CD4-positive, alpha-beta T cell treated with Interleukin-10 for 1 hour (primary cell): ENCODE measurements at places on chromosomes 1 and 21.

DNA sequence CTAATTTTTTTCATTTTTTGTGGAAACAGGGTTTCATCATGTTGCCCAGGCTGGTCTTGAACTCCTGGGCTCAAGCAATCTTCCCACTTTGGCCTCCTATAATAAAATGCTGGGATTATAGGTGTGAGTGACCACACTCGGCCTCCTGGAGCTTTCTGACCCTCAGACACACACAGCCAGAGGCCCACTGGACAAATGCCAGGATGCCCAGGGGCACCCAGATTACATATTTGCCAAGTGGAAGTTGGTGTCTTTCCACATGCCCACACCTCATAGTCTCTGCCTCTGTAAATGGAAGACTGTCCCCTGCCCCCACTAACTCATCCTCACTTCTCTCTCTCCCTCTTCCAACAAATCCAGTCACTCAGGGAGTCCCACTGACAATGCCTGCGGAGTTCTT lies 63.4 kb upstream of the LRP8 start:
- no peak for DNase-seq

GRCh38 chr1:150973258-150973835 lies 1.3 kb downstream of the CERS2 start:
- DNase-seq = no peak

DNA sequence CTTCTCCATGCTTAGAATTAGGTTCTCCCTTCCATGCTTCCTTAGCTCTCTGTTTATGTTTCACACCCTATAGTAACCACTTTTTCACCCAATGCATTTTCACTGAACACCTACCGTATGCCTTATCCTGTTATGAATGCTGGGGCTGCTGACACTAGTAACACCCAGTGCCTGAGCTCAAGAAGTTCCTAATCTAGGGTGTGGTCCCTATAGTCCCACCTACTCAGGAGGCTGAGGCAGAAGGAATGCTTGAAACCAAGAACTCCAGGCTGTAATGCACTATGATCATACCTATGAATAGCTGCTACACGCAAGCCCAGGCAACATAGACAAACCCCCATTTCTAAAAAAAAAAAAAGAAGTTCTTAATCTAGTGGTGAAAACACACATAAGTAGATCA lies 5.5 kb downstream of the EPHA10 start:
- DNase-seq = no peak

DNA sequence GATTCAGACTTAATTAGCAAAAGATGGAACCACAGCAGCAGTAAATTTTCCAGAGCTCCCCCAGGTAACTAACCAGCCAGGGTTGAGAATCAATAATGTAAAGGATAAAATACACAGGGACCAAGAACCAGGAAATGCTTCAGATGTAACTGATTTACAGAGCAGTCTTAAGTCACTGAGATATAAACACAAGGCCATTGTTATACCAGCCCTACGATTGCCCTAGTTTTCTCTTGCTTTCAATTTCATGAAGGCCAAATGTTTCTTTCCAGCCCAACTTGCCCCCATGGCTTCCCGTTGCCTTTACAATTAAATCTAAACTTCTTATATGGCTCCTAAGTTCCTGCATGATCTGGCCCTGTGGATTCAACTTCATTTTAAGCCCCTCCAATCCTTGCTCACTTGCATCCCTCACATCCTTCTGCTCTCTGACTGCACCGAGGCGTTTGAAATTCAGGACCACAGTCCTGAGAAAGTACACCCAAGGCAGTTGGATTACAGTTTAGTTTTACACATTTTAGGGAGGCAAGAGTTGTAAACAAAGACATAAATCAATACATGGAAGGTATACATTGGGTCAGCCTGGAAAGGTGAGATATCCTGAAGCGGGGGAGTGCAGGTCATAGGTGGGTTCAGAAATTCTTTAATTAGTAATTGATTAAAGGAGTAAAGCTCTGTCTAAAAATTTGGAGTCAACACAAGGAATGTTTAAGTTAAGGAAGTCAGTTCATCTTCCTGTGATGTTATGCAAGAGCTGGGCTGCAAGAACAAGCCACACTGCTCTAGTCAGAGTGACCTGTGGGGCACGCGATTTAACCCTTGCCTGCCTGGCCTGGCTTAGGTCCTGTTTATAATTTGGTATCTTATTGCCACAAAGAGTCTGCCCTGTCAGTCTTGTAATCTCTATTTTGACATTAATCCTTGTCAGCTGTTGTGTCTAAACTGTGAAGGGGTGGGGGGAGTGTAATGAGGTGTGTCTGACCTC lies 69.9 kb upstream of the COG2 start:
- DNase-seq = no peak

- DNase-seq = no peak
Observed at GRCh38 chr21:45219517-45219916, 68.2 kb downstream of the POFUT2 start.

DNA sequence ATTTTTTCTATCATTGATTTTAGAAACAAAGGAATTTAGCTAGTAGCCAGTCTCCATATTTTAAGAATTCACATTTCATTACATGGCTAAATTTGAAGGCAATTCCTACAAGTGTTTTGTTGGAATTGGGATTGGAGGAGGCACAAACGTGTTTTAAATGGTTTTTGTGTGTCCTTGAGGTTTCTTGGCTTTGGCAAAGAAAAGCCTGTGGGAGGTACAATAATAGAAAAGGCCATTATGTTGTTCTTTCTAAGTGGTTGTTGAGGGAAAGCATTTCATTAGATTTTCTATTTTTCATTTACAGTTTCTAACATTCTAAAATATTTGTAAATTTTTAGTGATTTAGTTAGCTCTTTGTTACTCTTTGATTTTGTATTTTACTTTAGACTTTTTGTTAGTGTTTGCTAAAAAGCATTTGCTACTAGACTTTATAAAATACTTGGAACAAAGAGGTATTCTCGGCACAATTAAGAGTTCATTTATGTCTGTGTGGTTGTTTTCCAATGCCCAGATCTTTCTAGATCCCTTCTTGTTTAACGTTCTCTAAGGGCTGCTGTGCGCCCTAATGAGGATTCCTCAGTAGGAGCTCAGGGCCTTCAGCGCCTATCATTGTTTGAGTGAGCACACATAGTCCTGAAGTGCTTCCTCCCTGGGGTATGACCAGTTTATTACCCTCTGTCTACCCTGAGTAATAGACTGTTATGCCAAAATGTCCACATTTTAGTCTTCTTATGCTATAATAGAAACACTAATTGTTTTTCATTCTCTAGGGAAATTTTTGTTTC lies 70.0 kb upstream of the KIAA1614 start:
- DNase-seq = no peak

DNA sequence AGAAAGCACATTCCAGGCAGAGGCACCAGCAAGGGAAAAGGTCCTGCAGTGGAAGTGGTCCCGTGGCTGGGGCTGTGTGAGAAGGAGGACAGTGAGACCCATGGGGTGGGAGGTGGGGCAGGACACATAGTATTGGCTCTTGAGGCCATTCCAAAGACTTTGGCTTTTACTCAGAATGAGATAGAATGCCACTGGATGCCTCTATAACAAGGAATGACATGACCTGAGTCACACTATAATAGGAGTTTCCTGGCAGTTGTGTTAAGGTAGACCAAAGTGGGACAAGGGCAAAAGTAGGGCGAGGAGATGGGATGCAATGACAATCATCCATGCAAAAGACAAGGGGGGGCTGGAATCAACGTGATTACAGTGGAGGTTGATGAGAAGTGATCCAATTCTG lies 24.7 kb upstream of the LAMC2 start:
- no peak for DNase-seq

GRCh38 chr1:14912839-14913481 lies 240.6 kb upstream of the TMEM51 start:
- no peak for DNase-seq

GRCh38 chr21:15444118-15444960 lies 285.4 kb upstream of the USP25 start:
- no peak for DNase-seq

- no peak for DNase-seq
Observed at GRCh38 chr1:156937883-156938282, 17.5 kb downstream of the LRRC71 start.

DNA sequence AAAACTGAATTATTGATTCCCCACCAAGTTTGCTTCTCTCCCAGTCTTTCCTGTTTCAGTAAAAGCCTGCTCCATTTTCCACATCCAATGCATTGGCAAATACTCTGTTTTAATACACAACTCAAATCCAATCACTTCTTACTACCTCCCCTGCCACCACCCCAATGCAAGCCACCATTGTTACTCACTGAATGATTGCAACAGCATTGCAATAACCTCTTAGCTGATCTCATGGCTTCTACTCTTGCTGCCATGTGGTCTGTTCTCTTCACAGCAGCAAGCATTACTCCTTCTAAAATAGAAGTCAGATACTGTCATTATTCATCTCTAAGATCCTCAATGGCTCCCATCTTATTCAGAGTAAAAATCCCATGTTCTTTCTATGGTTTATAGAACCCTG lies 123.4 kb downstream of the ATP6V1G3 start:
- no peak for DNase-seq

GRCh38 chr1:18794051-18794450 lies 65.4 kb downstream of the TAS1R2 start:
- no peak for DNase-seq

DNA sequence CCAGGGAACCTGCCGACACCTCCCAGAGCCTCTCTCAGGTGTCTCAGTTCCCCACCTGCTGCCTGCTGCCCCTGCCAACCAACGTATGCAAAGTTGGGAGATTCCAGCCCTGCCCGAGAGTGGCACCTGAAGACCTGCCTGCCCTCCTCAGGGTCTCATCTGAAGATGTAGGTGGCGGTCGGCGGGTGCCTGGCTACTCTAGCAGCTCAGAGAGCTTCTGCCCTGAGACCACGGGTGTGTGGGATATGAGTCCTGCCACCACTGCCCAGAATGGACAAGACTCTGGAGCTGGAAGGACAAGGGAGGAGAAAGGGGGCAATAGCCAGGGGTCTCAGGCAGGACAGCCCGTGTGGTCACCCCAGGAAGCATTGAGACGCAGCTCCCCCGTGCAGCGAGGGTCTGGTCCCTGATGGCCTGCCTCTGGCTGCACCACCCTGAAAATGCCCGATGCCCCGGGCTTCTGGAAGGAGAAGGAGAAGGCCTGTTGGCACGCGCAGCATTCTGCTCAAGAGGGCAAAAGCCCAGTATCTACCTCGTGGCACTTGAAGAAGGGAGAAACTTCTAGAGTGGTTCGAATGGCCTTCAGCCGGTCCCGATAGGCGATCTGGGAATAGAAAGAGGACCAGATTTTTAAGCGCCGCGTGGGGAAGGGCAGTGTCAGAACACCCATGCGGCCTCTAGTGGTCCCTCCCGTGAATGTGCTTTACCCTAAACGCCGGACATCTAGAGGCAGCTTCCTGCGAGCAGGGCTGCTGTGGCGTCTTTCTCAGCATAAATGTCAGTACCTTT lies 88.8 kb downstream of the STUM start:
- DNase-seq = no peak

GRCh38 chr21:24225431-24225830 lies 1381.8 kb downstream of the MRPL39 start:
- no peak for DNase-seq

GRCh38 chr1:76867342-76868130 lies at the start of gene ST6GALNAC5:
Gene ST6GALNAC5, plus strand, starts transcription at chr1:76867480.
- DNase-seq = no peak
